ENCODE measurements at places on chromosomes 6 and 20. TPM values are rescaled to one million over a fixed set of nuclear protein-coding genes. Genes with fewer than 3 reads are reported as not detected.
A peak's percentile ranks its signal among the peaks of the same experiment; 100 is the strongest.

The GLP1R gene
- not detected for polyA plus RNA-seq

The HLA-DPA1 gene
- polyA plus RNA-seq, result 1.6 TPM

The VGLL2 gene
- polyA plus RNA-seq, result 0.02 TPM

The ARFGEF3 gene
- polyA plus RNA-seq, result not detected

The SLC13A3 gene
- polyA plus RNA-seq, result 0.10 TPM

The OR2J3 gene
- not detected for polyA plus RNA-seq

The BPIFB4 gene
- not detected for polyA plus RNA-seq

The TP53TG5 gene
- polyA plus RNA-seq, result not detected

The ULBP2 gene
- polyA plus RNA-seq, result 5.0 TPM

The NINL gene
- 22.5 TPM for polyA plus RNA-seq

The BLOC1S5 gene
- 4.4 TPM for polyA plus RNA-seq

The KIF25 gene
- not detected for polyA plus RNA-seq

The PRL gene
- polyA plus RNA-seq, result not detected

The OR2H2 gene
- not detected for polyA plus RNA-seq

The ZNF311 gene
- 0.21 TPM for polyA plus RNA-seq

The APOM gene
- polyA plus RNA-seq, result 6.8 TPM

The XKR7 gene
- polyA plus RNA-seq, result 0.02 TPM

DNA sequence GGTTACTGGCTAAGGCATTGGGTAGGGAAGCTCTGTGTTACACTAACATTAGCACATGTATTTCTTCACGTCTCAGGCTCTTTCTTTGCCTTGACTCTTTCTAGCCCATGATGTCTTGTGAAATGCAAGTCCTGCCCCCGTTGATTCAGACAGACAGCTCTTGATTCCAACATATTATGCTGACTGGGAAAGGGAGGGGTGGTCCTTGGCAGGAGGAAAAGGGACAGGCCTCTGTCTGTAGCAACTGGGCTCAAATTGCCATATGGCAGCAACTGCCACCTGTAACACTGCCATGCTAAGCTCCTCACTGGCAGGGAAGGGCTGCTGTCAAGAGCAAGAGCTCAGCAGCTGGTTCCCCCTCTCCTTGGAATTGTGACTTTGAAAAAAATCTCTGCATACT, 5.7 kb upstream of the KCNK15 start:
- DNase-seq, result no peak

- DNase-seq, result no peak
Observed at GRCh38 chr6:55601120-55601519, 22.1 kb upstream of the HMGCLL1 start.

DNA sequence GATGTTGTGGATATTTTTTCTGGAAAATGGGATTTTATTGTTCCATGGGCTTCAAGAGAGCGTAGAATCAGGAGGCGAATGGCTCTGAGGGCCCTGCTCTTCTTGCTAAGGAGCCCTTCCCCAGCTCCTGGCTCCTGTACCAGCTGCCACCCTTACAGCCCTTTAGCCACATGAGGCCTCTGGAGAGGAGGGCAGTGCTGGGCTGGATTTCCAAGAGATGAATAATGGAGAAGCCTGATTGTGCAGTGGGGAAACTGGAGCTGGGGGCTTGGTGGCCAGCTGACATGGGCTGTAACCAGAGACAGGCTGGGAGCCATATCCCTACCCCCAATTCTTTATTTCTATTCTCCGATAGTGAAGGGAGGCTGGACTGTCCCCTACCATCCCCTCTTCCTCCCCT, 9.2 kb downstream of the LRRC73 start:
- no peak for DNase-seq

DNA sequence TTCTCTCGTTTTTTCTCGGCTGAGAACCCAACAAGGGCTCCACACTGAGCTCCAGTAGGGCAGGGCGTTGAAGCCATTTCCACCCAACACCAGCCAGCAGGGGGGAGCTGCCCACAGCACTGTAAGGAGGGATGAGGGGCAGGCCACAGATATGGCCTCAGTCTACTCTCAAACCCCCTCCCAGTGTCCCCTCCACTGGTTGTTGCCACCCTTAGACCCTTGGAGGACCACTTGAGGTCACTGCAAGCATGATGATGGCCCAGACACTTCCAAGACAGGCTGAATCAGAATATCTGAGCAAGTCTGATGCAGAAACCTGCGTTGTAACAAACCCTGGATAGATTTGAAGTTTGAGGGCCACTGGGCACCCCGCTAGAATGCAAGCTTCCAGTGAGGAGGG, 217.0 kb upstream of the CST7 start:
- DNase-seq, result no peak

- no peak for DNase-seq
Observed at GRCh38 chr6:106247733-106248132, 77.8 kb downstream of the ATG5 start.

- DNase-seq, result no peak
Observed at GRCh38 chr20:40641202-40641601, 47.8 kb downstream of the MAFB start.

DNA sequence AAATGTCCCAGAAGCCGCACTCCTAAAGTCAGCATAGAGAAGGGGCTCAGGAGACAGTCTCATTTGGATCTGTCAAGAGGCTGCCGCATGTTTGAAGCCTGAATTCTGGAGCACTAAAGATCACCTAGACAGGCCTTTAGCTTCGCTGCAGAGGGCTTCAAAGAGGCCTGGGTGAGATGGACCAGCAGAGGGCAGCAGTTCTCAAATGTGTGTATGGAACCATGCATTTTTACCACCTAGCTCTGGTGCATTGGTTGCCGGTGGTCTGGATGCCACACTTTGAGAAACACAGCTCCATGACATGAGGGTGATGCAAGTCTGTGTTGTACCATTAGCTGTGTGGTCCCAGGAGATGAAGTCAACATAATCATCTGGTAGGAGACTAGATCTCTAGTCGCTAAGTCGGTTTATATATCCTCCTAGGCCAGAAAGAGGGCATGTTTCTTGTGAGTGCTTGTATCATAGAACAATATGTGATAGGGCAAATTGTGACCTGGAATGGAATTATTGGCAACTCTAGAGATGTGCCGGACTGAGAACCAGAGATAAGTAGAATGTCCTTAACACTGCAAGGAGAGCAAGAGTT, 64.8 kb downstream of the KIAA0319 start:
- DNase-seq, result peak; percentile 57

GRCh38 chr6:165455488-165455887, 146.1 kb upstream of the C6orf118 start:
- DNase-seq, result no peak

GRCh38 chr6:46501136-46502089, 10.2 kb upstream of the RCAN2 start:
- DNase-seq, result no peak

- no peak for DNase-seq
Observed at GRCh38 chr6:42375007-42375635, 76.6 kb downstream of the TRERF1 start.

GRCh38 chr6:41325446-41326066, 9.9 kb upstream of the NCR2 start:
- no peak for DNase-seq

DNA sequence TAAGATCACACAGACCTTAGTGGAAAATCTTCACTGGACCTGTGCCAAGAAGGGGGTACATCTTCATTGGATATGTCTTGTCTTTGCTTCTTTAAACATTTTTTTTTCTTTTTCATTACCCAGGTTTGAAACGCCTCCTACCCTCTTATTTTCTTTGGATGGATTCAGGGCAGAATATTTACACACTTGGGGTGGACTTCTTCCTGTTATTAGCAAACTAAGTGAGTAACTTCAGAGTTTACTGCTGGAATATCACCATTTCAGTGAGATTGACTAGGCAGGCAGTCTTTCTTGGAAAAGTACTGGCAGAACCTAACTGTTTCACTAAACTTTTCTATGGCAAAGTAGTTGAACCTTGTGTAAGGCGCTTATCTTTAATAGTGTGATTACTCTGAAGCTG, 47.0 kb downstream of the ENPP1 start:
- DNase-seq, result no peak

GRCh38 chr20:9514461-9515213, at the start of gene LAMP5:
TSS of gene LAMP5 (plus strand) at chr20:9514590. CDS start at chr20:9514853, 263 bp downstream.
- DNase-seq, result peak; percentile 82

DNA sequence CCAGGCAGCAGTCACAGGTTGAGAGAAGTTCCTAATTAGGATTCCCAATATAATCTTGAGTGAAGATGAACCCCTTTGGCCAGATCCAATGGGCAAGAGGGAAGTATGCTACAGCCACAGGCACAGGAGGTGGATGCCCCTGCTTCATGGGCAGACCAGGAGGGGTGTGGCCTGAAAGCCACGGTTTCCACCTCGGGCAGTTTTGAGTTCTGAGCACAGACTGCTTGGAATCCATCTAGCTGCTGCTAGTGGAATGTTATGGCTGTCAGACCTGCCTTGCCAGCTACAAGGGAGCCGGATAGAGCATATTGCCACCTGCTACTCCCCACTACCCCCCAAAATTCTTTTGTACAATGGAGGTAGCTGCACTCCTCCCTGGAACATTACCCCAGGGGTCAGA, 672.9 kb downstream of the HACE1 start:
- no peak for DNase-seq

DNA sequence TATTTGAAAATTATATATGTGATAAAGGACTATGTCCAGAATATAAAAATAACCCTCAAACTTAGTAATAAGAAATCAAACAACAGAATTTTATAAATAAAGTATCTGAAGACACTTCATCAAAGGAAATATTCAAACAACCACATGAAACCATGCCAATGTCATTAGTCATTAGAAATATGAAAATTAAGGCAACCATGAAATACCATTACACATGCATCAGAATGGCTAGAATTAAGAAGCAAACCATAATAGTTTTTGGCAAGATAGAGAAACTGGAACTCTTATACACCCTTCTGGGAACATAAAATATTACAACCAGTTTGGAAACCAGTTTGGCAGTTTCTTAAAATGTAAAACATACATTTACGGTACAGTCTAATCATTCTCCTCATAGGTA, 137.2 kb upstream of the ADGRB3 start:
- DNase-seq, result no peak

DNA sequence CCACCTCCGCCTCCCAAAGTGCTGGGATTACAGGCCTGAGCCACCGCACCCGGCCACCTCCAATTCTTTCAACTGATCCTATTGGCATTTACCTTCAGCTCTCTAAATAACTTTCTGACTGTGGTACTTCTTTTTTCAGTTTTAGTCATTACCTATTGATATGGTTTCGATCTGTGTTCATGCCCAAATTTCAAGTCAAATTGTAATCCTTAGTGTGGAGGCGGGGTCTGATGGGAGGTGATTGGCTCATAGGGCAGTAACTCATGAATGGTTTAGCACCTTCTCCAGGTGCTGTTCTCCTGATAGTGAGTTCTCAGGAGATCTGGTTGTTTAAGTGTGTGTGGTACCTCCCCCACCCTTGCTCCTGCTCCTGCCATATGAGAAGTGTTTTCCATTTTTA, 140.9 kb downstream of the LPA start:
- no peak for DNase-seq

DNA sequence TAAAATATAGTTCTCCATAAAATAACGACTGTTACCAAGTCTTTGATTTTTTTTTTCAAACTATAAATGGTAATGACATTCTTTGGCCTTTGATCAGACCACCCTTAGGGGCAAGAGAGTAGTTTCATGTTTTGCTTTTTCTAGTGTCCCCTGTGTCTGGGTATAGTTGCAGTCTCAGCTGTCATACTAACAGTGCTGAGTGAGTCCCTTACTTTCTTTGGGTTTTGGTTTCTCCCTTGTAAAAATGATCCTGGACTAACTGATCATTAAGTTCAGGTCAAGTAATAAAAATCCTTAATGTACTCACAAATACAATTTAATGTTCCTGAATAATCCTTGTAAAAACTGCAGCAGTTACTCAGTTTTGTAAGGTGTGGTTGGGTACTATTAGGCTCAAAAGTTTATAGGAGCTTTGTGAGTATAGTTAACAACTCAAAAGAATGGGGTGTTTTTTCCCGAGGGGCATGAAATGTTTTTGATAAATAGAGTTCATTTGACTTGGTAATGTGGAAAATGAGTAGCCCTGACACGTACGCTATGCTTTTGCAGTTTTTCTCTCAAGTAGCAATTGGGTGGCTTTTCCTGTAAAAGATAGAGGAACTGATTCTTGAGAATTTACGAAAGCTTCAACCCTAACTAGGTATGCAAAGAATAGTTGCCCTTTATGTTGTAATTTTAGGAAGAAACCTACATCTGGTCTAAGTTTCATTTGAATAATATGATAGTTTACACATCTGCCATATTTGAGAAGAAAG, 6.2 kb downstream of the PTPN1 start:
- DNase-seq, result no peak

GRCh38 chr6:153436351-153436750, 305.3 kb upstream of the RGS17 start:
- no peak for DNase-seq

GRCh38 chr6:25239498-25239897, 39.7 kb upstream of the CARMIL1 start:
- no peak for DNase-seq

GRCh38 chr20:5829241-5829809, 79.1 kb downstream of the SHLD1 start:
- DNase-seq, result peak; percentile 44

DNA sequence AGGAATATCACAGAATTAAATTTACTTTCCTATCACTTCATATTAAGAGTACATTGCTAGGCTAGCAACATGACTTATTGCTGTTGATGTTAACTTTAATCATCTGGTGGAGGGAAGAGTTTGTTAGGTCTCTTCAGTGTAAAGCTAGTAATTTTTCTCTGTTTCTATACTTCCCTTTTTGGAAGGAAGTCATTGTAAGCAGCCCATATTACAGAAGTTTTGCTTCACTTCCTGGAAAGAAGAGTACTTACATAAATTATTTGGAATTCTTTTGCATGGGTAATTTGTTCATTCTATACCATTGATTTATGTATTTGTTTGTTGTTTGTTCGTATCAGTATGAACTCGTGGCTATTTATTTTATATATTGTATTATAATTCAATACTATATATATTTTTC, 405.2 kb downstream of the RFPL4B start:
- no peak for DNase-seq

- DNase-seq, result no peak
Observed at GRCh38 chr20:64116016-64116415, 8.7 kb upstream of the NPBWR2 start.

DNA sequence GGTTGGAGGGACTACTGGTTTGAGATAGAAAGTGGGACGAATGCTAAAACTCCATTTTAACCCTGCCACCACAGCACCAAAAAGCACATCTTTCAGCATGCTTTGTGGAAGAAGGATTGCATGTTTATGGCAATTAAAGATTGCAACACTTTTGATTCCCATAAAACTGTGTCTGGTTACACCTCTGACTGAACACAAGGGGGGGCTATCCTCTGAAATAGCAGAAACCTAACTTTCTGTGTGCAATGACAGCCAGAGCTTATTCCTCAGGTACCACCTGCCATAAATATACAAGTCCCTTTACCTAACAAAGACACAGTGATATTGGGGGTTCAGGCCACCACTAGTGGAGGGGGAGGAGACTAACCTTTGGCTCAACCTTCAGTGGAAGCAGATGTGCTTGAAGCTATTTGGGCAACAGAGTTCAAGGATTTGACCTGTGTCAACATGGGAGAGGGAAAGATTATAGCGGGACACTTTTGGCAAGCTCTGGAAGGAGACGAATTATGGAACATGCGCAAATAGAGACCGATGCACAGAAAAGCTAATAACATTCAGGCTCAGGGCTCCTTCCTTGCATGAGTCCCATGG, 9.6 kb upstream of the PLG start:
- DNase-seq, result peak; percentile 11

GRCh38 chr6:108560463-108561308, at the start of gene FOXO3:
TSS of gene FOXO3 (plus strand) at chr6:108560917. CDS start at chr6:108561209, 292 bp downstream.
- peak; percentile 94 for DNase-seq

All from SK-N-SH (cell line).